ENCODE measurements at places on chromosomes 2 and 18.

DNA sequence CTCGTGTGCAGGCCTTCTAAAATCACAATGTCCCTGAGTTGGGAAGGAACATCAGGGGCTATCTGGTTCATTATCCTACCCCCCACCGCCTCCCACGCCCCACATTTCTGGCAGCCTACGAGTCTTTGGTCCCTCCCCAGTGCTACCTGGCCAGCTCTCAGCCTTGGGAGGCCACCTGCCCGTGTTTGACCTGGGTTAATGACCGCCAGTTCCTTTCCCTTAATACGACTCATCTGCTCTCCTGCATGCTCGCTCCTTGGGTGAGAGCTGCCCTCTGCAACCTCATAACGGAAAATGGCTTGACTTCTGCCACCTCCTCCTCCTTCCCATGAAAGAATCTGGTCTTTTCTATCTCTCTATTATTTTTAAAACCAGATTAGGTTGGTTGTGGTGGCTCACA is 112.5 kb downstream of the NEDD4L start:
- DNase-seq = no peak

GRCh38 chr18:21489119-21489750 is 111.3 kb downstream of the ESCO1 start:
- no peak for DNase-seq

GRCh38 chr2:29215073-29215472 is 99.9 kb downstream of the CLIP4 start:
- DNase-seq = no peak

DNA sequence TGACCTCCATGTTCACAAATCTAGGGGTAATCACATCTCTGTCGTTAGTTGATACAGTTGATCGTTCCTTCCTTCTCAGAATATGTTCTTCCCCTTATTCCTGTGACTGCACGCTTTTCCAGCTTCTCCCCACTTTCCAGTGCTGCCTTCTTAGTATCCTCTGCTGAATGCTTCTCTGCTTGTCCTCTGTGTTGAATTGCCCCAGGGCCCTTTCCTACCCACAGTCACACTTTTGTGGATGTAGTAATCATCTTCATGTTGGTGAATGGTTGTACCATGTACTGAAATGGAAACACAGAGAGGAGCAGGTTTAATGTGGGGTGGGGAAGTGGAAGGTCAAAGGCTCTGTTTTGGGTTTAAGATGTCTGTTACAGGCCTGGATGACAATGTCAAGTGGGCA is 47.2 kb downstream of the EML6 start:
- no peak for DNase-seq

DNA sequence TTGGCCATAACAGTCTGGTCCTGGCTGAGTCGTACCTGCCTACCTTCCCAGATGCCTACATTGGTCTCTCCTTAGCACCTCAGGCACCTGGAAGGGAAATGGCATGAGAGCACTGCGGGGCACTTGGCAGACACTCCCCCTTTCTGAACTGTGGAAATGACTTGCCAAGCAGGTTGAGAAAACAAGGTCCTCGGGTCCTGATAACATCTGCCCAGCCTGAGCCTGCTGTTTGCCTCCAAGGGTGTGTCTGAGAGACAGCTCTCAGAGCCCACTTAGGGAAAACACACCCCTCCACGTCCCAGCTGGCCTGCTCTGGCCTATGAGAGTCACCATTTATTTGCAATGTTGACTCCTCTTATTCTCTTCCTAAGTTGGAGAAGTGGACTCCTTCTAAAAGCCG is 10.5 kb downstream of the FAM110C start:
- no peak for DNase-seq

DNA sequence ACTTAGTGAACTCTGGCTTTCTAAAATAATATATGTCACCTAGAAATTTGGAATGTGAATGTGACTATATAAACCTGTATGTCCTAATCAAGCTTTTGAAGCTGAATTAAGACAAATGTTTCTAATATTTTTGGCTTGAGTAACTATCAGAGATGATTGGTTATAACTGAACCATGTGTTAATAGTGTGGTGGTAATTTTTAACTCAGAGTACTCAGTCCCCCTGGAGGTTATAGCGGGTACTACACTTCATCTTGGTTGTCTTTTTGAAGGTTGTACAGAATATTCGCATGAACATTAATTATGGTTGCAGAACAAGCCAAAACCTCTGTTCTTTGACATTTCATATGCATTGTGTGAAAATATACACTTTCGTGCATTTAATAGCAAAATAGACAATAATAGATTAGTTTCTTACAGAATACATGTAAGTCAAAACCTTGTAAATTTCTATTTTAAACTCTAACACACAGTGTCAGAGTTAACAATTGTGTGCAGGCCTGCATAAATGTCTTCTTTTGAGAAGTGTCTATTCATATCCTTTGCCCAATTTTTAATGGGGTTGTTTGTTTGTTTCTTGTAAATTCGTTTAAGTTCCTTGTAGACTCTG is 86.0 kb downstream of the OSBPL6 start:
- DNase-seq = no peak

GRCh38 chr2:43080571-43081021 is 145.8 kb downstream of the ZFP36L2 start:
- no peak for DNase-seq
